ENCODE measurements at places on chromosomes 16 and 17.

- DNase-seq, result peak; percentile 16
Measured at GRCh38 chr16:24010440-24011089, 174.8 kb downstream of the PRKCB start.

- no peak for DNase-seq
Measured at GRCh38 chr17:58082341-58082869, 814 bp upstream of the DYNLL2 start.

DNA sequence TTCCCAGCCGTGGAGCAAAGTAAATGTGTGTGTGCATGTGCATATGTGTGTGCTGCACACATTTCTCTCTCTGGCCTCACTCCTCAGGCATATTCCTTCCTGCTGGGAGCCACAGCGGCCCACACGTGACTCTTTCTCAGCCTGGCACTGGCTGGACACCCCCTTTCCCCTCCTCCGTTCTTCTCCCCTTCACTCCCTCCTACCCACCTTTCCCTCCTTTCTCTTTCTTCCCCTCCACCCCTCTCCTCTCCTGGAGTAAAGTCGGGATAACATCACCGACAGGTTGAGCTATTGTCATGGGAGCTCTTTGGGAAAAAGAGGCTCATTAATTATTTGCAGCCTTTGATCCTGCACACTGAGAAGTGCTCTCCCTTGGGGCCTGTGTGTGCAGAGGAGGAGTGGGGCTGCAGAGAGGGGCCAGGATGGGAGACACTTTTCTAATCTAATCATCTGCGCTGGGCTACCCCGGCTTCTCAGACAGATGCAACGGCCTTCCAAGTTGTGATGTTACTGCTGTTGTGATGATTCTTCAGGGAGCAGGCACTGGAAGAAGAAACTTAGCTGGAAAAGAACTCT, 126.3 kb upstream of the HSBP1 start:
- no peak for DNase-seq

DNA sequence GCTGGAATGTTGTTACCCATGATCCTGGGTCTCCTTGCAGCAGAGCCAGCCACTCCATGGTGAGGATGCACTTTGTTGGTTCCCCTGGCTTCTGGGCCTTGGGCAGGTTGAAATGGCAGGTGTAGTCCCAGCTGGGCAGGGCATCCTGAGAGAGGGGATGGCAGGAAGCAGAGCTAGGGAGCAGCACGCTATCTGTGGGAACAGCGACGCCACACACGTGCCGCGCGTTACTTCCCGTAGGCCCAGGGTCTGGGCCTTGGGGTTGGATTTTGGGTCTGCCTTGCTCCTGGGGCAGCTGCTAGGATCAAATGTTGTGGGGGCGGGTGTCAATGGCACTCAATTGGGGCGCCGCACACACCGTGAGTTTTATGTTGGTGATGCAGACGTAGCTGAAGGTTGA, 368.0 kb downstream of the CPPED1 start:
- no peak for DNase-seq

GRCh38 chr17:29384901-29385300, 5.3 kb upstream of the TAOK1 start:
- no peak for DNase-seq

- DNase-seq, result no peak
Measured at GRCh38 chr17:65895969-65896368, 296.0 kb downstream of the CEP112 start.

- no peak for DNase-seq
Measured at GRCh38 chr17:81152288-81152828, 12.9 kb upstream of the PVALEF start.

DNA sequence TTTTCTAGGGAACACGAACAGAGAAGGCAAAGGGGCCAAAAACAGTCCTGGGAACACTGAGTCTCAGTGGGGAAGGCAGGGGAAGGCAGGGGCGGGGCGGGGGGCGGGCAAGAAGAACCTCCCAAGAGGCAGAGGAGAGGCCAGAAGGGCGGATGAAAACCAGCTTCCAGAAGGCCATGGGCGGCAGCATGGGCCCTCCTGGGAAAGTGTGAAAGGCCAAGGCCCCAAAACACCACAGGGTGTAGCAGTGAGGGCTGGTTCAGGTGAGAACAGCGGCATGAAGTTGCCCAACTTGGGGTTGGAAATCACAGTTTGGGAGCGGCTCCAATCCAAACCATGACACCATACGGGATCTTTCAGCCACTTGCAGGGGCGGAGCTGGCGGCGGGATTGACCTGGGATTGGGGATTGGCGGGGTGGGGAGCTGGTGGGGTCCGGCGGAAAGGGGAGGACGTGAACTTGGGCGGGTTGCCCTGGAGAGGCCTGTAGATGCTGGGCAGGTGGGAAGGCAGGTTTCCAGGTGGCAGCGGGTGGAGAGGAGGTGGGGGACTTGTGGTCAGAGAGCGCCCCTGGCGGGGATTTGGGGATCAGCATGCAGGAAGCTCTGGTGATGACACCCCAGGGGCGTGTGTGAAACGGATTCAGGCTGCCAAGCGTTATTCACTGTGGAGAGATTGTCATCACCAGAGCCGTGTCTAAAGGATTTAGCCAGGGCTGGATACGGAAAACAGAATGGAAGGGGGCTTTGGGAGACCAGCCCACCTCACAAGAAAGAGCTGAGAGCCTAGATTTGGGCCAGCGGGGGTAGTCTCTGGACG, 80.9 kb downstream of the ARHGAP23 start:
- peak; percentile 64 for DNase-seq

- DNase-seq, result peak; percentile 39
Measured at GRCh38 chr17:68033636-68034451, 1.7 kb upstream of the KPNA2 start.

DNA sequence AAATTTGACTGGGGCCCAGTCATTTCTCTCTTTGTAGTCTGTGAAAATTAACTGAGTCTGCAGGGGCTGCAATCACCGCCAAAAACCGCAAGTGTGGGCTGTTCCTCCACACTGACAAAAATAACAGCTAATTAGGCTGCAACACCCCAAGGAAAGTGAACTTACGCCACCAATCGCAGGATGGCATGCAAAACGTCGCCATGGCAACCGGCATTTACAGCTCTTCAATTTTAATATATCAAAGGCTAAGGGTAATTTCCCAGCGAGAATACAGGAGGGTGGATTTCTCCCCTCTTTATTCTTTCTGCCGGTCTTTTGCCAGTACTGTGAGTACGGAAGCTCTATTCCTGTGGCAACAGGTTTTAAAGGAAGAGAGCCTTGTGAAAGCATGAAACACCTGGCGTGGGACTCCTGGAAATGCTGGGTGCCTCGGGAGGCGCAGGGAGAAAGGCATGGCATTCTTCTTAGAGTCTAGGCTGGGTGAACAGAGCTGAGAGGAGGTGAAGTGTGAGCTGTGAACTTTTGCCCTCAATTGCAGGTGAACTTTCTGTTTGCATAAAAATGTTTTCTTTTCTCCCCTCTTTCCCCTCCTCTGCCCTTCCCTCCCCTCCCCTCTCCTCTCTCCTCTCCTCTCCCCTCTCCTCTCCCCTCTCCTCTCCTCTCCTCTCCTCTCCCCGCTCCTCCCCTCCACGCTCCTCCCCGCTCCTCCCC, 399.7 kb downstream of the XYLT1 start:
- DNase-seq, result no peak

GRCh38 chr16:34743115-34743514, 1283.7 kb downstream of the TP53TG3F start:
- no peak for DNase-seq

GRCh38 chr16:1102921-1103635, 7.0 kb upstream of the C1QTNF8 start:
- no peak for DNase-seq

- no peak for DNase-seq
Measured at GRCh38 chr17:12098568-12098967, 77.9 kb downstream of the MAP2K4 start.

- no peak for DNase-seq
Measured at GRCh38 chr17:9865586-9865985, 39.5 kb downstream of the RCVRN start.

GRCh38 chr16:48405907-48406306, 20.7 kb upstream of the SIAH1 start:
- DNase-seq, result no peak

DNA sequence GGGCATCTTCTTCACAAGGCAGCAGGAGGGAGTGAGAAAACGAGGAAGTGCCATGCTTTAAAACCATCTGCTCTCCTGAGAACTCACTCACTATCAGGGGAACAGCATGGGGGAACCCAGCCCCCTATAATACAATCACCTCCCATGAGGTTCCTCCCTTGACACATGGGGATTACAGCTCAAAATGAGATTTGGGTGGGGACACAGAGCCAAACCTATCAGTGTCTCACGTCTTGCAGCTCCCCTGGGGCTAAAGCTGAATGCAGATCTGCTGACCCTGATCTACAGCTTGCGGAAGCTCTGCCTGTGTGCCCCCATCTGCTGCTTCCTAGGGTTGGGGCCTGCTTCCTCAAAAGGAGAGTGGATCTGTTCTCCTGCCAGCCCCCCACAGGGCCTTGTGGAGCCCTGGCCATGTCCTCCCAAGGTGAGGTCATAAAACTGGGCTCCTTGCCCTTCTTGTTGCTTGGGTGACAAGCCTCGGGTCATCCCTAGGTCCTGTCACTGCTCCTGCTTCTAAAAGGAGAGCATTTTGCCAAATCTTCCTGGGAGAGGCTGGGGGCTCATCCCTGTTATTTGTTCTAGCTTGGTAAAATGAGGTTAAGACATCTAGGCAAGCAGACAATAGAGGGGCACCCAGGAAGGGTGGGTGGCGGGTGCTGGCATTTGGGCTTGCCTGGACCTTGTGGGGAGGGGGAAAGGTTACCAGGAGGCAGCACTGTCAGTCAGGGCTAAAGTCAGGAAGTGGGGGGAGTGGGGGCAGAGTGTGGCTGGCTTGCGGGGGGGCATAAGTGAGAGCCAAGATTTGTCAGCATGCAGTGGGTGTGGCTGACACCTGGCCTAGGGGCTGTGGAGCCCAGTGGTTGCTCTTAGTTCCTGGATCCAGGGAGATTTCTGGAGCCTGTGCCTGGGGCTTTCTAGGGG, 16.0 kb downstream of the KRT33A start:
- no peak for DNase-seq

GRCh38 chr17:79984877-79985276, 50.8 kb downstream of the TBC1D16 start:
- no peak for DNase-seq

DNA sequence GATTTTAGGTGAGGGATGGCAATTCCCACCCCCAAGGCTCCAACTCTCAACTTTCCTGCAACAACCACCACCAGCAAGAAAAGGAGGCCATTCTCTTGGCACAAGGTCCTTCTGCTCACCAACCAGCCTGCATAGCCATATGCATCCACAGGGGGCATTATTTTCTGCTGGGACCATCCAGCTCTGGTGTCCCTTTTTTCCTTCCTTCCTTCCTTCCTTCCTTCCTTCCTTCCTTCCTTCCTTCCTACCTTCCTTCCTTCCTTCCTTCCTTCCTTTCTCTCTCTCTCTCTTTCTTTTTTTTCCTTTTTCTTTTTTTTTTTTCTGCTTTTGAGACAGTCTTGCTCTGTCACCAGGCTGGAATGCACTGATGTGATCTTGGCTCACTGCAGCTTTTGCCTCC, 21.1 kb upstream of the COX10 start:
- DNase-seq, result no peak

DNA sequence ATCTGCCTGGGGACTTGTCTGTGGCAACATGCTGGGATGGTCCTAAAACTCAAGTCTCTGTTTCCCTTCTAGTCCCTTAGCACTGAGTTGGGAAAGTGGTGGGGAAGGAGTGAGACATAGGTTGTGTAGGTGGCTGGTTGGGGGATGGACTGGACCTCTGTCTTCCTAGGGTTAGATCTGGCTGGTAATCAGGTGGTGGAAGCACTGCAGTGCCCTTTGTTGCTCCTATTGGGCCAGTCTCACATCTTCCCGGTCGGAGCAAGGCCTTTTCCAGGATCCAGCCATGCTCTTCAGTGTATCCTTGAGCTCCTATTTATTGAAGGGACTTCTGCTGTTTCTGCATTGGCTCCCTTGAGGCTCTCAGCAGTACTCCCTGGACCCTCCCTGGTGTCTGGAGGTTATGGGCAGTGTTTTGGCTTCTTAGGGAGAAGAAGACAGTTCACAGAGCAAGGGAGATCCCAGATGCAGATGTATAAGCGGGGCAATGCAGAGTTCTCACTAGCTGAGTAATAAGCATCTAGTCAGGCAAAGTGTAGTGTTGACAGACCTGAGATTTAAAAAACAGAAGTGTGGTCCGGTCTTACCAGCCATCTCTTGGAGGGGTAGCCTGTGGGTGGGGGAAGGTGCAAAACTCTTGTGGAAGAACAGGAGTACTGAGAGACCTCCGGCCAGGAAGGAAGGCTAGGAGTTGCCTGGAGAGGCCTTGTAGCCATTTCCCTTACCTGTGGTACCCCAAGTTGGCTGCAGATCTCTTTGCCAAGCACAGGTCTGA, 1.3 kb upstream of the NUTF2 start:
- DNase-seq, result no peak

DNA sequence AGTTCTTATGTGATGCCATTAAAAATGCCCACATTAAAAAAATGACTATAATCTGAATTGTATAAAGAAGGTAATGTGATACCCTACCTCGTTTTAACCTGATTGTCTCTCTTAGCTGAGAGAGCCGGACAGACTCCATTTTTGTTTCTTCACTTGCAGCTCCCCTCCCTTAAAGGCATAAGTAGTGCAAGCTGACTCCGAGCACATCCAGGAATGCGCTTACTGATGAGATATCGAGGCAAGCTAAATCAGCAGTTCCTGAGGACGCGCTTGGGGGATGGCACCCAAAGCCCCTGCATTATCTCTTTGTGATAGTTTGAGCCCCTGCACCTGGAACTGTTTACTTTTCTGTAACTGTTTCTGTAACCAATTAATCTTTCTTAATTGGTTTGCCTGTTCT, 6.3 kb downstream of the KRT24 start:
- no peak for DNase-seq

GRCh38 chr16:24906199-24906808, 60.5 kb downstream of the SLC5A11 start:
- DNase-seq, result no peak

DNA sequence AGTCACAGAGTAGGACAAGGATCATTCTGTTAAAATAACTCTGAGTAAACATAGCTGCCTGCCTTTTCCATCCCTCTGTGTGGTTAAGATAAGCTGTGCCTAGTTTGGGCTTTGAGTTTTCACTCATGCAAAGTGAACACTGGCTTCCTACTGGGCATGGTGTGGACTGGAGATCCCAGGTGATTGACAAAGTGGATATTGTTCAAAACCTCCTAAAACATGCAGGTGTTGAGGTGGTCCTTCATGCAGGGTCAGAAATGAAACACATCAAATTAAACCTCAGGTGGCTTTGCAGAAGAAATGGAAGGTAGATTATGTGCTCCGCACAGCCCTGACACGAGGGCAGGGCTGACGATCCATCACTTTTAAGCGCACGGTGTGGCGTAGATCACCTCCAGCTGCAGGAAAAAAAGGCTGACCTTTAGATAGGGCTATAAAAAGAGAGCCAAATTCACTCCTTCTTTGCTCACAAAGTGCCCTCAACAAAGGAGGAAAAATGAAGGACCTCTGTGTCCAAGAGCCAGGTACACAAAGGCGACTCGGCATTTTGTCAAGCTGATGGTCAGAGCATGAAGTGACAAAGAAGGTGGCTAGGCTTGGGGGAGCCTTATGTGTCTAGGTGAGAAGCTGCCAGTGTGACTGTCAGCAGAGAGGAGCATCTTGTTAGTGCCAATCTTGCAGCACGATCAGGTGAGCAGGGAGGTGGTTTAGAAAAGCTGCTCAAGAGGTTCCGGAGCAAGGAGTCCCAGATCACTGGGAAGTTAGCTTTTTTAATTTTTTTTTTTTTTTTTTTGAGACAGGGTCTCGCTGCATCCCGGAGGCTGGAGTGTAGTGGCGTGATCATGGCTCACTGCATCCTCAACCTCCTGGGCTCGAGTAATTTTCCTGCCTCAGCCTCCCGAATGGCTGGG, 19.9 kb upstream of the ITPRIPL2 start:
- no peak for DNase-seq

- peak; percentile 70 for DNase-seq
Measured at GRCh38 chr17:76446449-76447231, 6.3 kb downstream of the UBE2O start.
